ENCODE measurements at places on chromosomes 2 and 18.

GRCh38 chr2:112277596-112278220 is 2.3 kb downstream of the ZC3H6 start:
- no peak for DNase-seq

DNA sequence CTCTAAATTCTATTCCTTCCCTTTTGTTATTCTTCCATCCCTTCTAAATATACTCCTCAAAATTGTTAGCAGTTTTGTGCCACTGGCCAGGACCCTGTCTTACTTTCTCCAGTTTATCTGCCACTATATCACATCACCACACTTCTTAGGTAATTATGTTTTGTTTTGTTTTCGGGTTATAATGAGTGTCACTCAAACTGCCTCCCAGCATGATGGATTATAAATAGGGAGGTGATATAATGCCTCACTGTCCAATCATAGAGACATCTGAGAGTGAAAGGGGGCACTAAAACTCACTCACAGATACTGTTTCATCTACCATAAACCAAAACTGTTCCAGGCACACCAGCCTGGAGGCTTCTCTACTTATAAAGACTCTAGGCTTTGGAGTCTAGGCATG is 3.5 kb downstream of the RSAD2 start:
- DNase-seq = no peak

- DNase-seq = no peak
These were observed 238.9 kb downstream of the FHOD3 start for GRCh38 chr18:36536426-36536825.

GRCh38 chr2:46351750-46352138 is 54.5 kb downstream of the EPAS1 start:
- no peak for DNase-seq

GRCh38 chr2:231049286-231050017 is 7.2 kb upstream of the PSMD1 start:
- no peak for DNase-seq

- peak; percentile 29 for DNase-seq
These were observed 51.6 kb downstream of the DPP4 start for GRCh38 chr2:162022290-162022945.

DNA sequence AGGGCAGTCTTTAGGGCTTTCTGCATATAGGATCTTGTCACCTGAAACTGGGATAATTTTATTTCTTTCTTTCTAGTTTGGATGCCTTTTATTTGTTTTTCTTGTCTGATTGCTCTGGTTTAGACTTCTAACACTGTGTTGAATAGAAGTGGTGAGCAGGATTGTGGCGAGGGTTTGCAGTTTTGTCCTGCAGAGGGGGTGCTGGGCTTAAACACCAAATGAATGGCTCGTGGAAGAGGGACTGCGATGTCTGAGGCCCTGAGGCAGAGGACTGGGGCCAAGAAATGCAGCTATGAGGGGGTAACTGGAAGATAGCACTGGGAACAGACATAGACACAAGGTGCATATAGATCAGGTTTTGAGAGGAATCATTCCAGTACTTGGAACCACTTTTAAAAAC is 20.5 kb downstream of the UBE2F start:
- DNase-seq = no peak

- DNase-seq = no peak
These were observed 66.1 kb downstream of the C18orf63 start for GRCh38 chr18:74381621-74382295.

GRCh38 chr2:61737841-61738240 is 116.0 kb downstream of the FAM161A start:
- no peak for DNase-seq

GRCh38 chr18:67282796-67283195 is 233.7 kb downstream of the DSEL start:
- peak; percentile 73 for DNase-seq

GRCh38 chr2:55581435-55581834 is 36.0 kb downstream of the PPP4R3B start:
- DNase-seq = no peak

DNA sequence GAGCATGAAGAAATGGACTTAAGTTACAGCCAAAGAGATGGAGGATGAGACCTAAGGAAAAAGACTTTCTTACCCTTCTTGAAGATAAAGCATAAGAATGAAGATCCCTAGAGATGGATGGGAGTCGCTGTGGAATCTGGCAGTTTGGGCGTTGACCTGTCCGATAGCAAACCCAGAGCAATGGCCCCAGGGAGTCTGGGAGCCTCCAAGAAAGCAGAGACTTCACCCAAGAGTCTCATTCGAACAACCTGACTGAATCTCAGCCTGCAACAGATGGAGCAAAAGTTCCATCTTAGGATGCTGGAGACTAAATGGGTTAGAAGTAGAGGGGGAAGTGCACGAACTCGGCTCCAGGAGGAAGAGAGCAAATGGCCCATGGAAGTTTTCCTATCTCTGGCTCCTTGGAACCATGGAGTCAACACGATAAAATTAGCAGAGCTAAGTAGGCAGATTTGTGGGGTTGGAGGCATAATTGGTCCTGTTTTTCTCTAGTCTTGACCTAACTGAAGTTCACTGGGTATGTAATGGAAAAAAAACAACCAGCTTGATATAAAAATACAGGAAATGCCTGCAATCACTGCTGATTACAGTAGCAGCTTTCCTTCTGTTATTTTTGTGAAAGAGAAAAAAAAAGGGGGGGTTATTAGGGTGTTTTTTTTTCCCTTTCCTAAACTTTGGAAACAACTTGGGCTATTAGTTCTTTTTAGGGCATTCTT is 178.4 kb upstream of the EPAS1 start:
- peak; percentile 42 for DNase-seq

Data from AG10803 (cell line).